ENCODE measurements at places on chromosomes 12 and 14.

GRCh38 chr12:40436564-40436963, 211.8 kb downstream of the LRRK2 start:
- no peak for DNase-seq

- DNase-seq, result no peak
Observed at GRCh38 chr14:67482231-67483164, 6.0 kb downstream of the TMEM229B start.

GRCh38 chr12:12563290-12563928, 746 bp upstream of the DUSP16 start:
- no peak for DNase-seq

DNA sequence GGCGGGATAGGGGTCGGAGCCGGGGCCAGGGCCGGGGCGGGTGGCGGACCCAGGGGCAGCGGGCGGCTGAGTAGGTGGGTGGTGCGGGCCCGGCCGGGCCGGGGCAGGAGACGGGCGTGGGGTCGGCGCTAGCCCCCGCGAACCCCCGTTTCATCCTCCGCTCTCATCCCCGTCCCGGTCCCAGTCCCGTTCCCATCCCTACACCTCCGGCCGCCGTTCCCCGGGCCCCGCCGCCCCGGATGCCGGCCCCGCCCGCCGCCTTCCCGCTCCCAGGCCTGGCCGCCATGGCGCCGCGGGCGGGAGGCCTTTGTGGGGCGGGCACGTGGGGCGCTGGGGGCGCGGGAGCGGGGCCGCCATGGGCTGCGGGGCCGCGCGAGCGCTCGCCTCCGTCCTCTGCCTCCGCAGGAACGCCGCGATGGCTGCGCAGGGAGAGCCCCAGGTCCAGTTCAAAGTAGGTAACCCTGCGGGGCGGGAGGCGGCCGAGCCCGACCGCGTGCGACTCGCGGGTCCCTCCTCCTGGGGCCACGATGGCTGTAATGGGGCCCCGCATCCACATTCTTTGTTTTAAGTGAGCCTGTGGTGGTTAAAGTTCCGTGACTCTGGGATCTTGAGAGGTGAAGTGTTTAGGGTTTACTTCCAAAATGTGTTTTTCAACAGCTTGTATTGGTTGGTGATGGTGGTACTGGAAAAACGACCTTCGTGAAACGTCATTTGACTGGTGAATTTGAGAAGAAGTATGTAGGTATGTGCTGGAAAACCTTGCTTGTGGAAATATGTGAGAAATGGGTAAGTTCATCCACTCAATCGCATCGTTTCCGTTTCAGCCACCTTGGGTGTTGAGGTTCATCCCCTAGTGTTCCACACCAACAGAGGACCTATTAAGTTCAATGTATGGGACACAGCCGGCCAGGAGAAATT, 572 bp downstream of the RAN start:
- peak; percentile 32 for DNase-seq

GRCh38 chr14:35965400-35965799, 139.3 kb downstream of the BRMS1L start:
- DNase-seq, result no peak

GRCh38 chr14:99909513-99910064, 116.4 kb downstream of the EML1 start:
- no peak for DNase-seq

- DNase-seq, result no peak
Observed at GRCh38 chr12:64752833-64753238, 6.4 kb downstream of the GNS start.

GRCh38 chr14:104753528-104754212, 723 bp downstream of the SIVA1 start:
- no peak for DNase-seq

DNA sequence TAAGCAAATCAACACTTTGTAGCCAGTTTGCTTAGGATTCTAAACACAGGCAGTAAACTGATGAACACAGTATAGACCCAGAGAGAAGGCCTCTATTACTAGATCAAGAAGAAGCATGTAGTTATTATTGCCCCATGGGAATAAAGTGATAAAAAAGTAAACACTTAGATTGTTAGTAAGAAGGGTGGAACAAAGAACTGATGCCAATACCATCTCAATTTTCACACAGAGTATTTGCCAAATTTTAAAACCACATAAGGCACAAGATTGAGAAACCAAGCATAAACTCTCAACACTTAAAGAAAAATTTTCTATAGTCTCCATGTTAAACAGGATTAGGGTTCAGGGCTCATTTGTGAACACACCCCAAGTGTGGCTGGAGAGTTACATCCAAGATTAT, 77.0 kb upstream of the SYT1 start:
- no peak for DNase-seq

DNA sequence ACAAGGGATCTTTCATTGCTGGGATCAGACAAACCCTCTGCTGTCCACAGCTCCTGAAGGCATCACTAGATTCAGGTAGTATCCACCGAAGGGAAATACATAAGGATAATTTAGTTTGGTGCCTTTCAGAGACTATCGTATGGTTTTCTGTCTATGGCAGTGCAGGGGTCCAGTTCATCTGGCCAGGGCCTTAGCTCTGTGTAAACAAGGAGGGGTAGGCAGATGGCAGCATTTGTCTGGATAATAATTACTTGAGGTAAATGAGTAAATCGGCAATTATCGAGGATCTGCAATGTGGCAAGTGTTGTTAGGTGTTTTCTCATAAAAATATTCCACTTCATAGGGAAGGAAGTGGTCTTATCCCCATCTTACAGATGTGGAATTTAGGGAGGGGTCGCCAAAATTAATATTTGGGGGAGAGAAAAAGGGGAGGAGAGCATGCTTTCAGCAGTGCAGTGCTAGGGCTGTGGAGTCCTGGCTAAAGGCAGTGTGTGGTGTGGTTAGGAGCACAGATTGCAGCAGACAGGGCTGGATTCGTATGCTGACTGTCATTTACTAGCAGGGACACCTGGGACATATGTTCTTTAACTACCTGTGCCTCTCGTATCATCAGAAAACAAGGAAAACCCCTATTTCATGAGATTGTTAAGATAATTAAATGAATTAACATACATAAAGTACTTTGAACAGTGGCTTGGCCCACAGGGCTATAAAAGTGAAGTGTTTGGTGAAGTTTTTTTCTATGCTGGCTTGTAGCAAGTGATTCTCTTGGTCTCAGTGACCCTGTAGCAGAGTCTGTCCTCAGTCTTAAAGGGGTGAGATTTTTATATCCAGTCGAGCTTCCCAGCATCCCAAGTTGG, 27.1 kb downstream of the RASSF8 start:
- DNase-seq, result no peak

GRCh38 chr12:99926511-99927169, 58.1 kb downstream of the ANKS1B start:
- no peak for DNase-seq

DNA sequence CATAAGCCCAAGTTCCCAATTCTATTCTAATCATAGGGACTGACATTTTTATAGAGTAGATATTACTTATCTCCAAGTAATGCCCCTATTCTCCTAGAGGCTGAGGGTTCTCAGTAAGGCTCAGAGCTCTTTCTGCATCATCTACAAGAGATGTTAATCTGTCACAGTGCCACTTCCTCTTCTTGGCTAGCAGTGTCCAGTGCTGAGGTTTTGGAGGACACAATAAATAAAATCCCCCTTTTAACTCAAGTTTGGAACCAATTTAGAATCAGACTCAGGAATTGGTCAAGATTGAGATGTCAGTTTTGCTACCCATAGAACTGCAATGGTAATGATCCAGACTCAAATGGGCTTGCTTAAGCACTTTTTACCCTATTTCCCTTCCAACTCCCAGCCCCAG, 154.1 kb upstream of the ARID2 start:
- no peak for DNase-seq

- no peak for DNase-seq
Observed at GRCh38 chr12:124680863-124681778, 113.7 kb upstream of the NCOR2 start.

- DNase-seq, result no peak
Observed at GRCh38 chr14:77406718-77407117, 16.6 kb downstream of the NOXRED1 start.

DNA sequence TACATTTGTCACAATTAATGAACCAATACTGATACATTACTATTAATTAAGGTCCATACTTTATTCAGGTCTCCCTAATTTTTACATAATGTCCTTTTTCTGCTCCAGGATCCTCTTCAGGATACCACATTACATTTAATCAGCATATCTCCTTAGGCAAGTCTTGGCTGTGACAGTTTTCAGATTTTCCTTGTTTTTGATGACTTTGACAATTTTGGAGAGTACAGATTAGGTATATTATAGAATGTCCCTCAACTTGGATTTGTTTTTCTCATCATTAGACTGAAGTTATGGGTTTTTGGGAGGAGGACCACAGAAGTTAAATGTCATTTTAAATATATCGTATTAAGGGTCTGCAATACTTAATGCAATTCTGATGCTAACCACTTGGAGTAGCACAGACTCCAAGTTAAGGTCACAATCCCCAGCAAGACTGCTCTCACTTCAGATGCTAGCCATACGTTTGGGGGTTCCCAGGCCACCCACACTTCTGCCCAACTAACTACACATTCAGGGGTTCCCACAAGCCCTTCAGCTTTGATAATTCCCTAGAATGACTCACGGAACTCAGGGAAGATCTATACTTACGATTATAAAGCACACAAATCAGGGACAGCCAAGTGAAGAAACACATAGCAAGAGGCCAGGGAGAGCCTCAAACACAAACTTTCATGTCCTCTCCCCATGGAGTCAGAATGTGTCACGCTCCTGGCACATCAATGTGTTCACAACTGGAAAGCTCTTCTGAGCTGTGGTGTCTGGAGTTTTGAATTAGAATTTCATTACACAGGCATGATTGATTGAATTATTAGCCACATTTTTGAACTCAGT, 17.0 kb upstream of the NUBPL start:
- no peak for DNase-seq

GRCh38 chr12:32296567-32296966, 102.8 kb upstream of the FGD4 start:
- no peak for DNase-seq

- no peak for DNase-seq
Observed at GRCh38 chr14:69013943-69014782, 35.1 kb upstream of the ACTN1 start.

- no peak for DNase-seq
Observed at GRCh38 chr12:117514016-117514415, 152.6 kb upstream of the NOS1 start.

DNA sequence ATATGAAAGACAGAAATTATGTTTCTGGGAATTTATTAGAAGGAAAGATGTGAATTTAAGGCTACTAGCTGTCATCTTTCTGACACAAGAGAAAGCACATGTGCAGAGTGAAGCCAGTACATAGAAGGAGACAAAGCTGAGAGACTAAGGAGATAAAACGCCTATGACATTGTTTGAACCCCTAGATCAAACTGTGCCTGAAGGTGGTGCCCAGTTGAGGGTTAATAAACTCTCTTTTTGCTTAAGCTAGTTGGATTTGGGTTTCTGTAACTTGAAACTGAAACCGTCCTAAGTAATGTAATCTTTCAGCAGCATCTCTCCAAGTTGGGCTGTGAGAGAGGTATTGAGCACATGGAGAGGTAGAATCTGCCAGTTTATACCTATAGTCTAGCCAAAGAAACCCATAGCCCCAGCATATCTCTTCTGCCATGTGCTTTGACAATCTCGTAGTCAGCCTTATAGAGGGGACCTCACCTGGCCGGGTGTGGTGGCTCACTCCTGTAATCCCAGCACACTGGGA, 84.2 kb downstream of the LRRC74A start:
- DNase-seq, result no peak

- DNase-seq, result no peak
Observed at GRCh38 chr12:50325890-50326391, 42.6 kb upstream of the LIMA1 start.

DNA sequence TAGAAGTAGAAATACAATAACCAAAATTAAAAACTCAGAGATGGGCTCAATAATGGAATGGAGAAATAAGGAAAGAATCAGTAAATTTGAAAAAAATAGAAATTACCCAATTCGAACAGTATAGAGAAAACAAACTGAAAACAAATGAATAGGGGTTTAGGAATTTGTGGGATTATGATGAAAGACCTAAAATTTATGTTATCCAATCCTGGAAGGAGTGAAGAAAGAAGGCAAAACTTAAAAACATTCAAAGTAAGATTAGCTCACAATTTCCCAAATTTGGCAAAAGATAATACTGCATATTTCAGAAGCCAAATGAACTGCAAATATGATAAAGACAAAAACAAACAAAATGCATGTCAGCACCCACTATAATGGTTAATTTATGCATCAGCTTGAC, 177.1 kb downstream of the CCDC91 start:
- no peak for DNase-seq

- no peak for DNase-seq
Observed at GRCh38 chr12:80121661-80122060, 22.3 kb downstream of the OTOGL start.

GRCh38 chr12:88556213-88556774, 24.0 kb downstream of the KITLG start:
- no peak for DNase-seq

DNA sequence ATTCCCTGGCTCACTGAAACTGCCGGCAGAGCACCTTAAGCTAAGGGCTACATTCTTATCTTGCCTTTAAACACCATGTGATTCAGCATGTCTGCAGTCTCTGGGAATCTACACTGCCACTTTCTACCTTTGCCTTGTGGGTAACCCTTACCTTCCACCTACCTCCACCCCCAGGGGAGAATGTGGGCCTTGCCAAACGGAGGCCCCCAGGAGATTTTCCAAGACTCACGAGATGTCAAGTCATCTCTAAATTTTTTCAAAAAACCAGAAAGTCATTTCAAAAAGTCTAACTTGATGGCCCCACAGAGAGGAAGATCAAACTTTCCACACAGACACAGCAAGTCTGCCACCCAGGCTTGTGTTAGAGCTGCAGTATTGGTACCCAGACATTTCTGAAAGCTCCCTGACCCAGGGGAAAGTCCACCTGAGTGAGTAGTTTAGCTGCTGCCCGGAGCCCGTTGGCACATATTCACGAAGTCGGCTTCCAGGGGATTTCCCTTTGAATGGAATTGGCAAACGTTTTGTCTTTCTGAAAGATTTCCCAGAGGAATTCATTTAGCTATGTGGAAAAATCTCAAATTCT, 4.7 kb upstream of the PSMA6 start:
- DNase-seq, result no peak

DNA sequence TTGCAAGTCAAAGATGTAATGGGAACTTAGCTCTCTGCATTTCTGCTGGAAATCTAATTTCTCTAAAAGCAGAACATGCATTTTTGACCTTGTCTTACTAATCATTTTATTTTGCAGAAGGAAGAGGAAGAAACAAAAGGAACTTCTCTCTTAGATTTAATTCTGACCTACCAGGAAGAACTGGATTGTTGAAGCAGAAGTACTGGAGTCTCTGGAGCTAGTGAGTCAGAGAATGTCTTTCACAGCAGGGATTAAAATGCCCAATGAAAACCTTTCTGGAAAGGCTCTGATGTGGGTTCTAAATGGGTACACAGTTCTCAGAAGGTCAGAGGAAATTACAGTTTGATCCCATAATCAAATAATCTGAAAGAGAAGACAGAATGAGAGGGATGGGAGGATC, 70.8 kb upstream of the GNG2 start:
- DNase-seq, result no peak

DNA sequence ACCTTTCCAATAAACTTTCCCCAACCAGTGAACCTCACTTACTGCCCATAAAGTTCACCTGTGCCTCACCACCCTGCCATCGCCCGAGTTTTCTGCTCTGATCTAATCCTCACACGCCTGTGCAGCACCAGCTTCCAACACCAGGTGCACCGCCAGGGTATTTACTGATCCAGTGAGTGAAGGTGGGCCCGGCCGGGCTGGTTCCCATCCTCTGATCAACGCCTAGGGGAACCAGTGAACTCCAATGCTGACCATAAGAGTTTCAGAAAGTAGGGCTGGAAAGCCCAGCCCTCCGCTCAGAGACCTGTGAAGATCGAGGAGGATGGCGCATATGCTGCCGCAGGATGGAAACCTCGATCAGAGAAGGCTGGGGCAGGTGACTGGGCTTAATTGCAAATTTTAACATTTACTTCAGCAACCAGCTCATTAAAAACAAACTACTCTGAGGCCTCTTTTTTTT, 685 bp upstream of the MYL6B start:
- peak; percentile 48 for DNase-seq
